Activated CD4-positive, alpha-beta T cell treated with anti-CD3 and anti-CD28 coated beads, Interleukin-2, amount 10 ng/mL, durations not matched to agents 24 days and 14 days (primary cell): ENCODE measurements at places on chromosomes 7 and 10. TPM values are rescaled to one million over a fixed set of nuclear protein-coding genes. Genes with fewer than 3 reads are reported as not detected.
A peak's percentile ranks its signal among the peaks of the same experiment; 100 is the strongest.

ZNF503 gene
- 0.07 and 0.09 TPM in 2 replicates for total RNA-seq

SKIDA1 gene
- 0.02 and 0.16 TPM in 2 replicates for total RNA-seq

GRCh38 chr10:3907514-3907913, 122.5 kb upstream of the KLF6 start:
- H3K4me1 ChIP-seq = peaks cover 11% of the 10 kb centered on the region
- no peak for DNase-seq
- H3K4me3 ChIP-seq = no peak overlapping the region
- H3K27ac ChIP-seq = no peak overlapping the region

PRF1 gene
- 76.5 and 79.9 TPM in 2 replicates for total RNA-seq

GDF2 gene
- not detected in 2 replicates for total RNA-seq

GRCh38 chr7:78379148-78379547, 580.6 kb downstream of the PHTF2 start:
- no peaks in the 10 kb centered on the region for H3K4me1 ChIP-seq
- H3K27me3 ChIP-seq = no peaks in the 10 kb centered on the region
- no peak for DNase-seq
- no peak overlapping the region for H3K4me3 ChIP-seq
- no peak overlapping the region for H3K27ac ChIP-seq

GBF1 gene
- 45.2 and 47.7 TPM in 2 replicates for total RNA-seq

- H3K4me1 ChIP-seq = no peaks in the 10 kb centered on the region
- H3K4me3 ChIP-seq = no peak overlapping the region
- H3K36me3 ChIP-seq = no peaks in the 10 kb centered on the region
Measured at GRCh38 chr7:44555350-44555749, 14.2 kb upstream of the NPC1L1 start.

DNA sequence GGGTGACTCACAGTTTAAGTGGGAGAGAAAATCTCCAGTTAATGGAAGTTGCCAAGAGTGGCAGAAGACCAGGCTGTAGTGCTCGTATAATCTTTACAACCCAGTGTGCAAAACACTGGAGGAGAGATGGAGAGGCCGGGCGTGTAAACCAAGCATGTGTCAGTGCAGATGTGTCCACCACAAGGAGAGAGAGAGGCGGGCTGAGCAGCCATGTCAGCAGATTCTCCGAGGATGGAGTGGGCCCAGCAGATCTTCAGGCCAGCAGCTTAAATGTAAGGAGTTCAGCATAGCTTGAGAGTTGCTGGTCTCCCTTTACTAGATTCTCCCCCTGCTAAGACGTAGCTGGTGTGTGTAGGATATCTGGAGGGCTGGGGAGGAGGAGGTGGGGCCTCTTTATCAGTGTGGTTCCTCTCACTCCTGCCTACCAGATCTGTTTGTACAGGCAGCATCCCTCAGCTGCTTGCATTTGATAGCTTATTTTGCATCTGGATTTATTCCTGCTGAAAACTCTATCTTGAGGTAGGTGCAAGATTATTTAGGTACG, 13.7 kb downstream of the BPGM start:
- H3K27ac ChIP-seq = no peak overlapping the region
- H3K4me3 ChIP-seq = no peak overlapping the region
- peaks cover 56% of the 10 kb centered on the region for H3K36me3 ChIP-seq
- DNase-seq = no peak

KIF11 gene
- 39.0 and 39.9 TPM in 2 replicates for total RNA-seq

PIK3AP1 gene
- 9.6 and 11.7 TPM in 2 replicates for total RNA-seq

GRCh38 chr7:29914180-29914579, 75.4 kb downstream of the SCRN1 start:
- no peaks in the 10 kb centered on the region for H3K36me3 ChIP-seq
- H3K4me1 ChIP-seq = no peaks in the 10 kb centered on the region
- DNase-seq = no peak
- peaks cover 10% of the 10 kb centered on the region for H3K27me3 ChIP-seq

CYP26C1 gene
- 0.07 and 0.12 TPM in 2 replicates for total RNA-seq

DNA sequence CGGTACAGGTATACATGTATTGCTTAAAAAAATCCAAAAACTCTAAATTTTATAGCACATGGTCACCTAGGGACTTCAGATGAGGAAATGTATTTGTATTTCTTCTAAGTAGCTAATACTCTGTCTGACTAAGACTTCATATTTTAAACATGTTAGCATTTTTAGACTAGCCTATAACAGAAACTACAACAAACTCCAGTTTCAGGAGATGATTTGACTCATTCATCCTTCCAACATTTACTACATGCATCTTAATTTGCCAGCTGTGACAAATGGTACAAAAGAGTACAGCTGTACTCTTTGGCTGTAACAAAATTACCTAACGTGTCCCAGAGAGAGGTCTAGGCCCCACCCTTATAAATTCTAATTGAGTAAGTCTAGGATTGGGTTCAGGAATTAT, 22.2 kb downstream of the TMEM209 start:
- no peak overlapping the region for H3K4me3 ChIP-seq
- DNase-seq = no peak
- peaks cover 20% of the 10 kb centered on the region for H3K4me1 ChIP-seq
- no peaks in the 10 kb centered on the region for H3K27me3 ChIP-seq
- peak overlapping the region; percentile 78 for H3K27ac ChIP-seq

- H3K4me1 ChIP-seq = peaks cover 5% of the 10 kb centered on the region
- H3K27me3 ChIP-seq = no peaks in the 10 kb centered on the region
- no peak for DNase-seq
- no peak overlapping the region for H3K4me3 ChIP-seq
- H3K36me3 ChIP-seq = peaks cover 15% of the 10 kb centered on the region
Measured at GRCh38 chr10:101529725-101530553, 58.1 kb downstream of the POLL start.

- no peaks in the 10 kb centered on the region for H3K36me3 ChIP-seq
- no peak overlapping the region for H3K27ac ChIP-seq
- no peaks in the 10 kb centered on the region for H3K4me1 ChIP-seq
- H3K4me3 ChIP-seq = no peak overlapping the region
Measured at GRCh38 chr7:9657257-9657656, 1223.8 kb downstream of the NXPH1 start.

DNA sequence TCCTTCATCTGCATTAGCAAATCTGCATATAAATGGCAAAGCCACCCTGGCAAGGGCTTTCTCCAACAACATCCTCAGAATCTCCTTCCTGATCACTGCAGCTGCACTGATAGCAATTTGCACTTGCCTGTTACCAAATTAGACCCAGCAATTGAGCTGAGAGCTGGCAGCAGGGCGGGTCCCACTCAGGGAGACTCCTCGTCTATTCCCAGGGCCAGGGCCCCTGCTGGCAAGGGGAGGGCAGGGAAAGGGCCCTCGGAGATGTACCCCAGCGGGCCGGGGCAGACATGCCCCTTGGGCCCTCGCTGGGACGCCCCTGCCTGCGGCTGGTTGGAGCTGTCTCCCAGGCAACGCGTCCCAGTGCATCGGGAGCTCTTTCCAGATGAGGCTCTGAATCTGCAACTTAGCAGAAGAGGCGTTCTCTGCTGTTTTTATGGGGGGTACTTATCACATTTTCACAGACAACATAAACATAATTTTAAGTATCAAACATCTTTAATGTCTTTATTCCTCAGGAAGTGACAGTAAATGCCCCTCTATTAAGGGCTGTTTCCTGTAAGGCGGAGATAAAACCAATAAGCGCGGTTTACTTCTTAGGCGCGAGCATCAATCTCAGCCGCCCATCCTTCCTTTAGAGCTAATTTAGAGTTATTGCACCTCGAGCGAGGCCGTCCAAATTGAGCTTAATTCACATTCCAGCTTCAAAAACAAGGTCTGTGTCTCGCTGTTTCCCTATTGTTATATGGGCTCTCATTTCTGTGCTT, 249.0 kb upstream of the PPP2R2D start:
- H3K36me3 ChIP-seq = no peaks in the 10 kb centered on the region
- no peak for DNase-seq
- peaks cover 3% of the 10 kb centered on the region for H3K27me3 ChIP-seq
- H3K4me1 ChIP-seq = no peaks in the 10 kb centered on the region

- no peak overlapping the region for H3K4me3 ChIP-seq
- H3K4me1 ChIP-seq = no peaks in the 10 kb centered on the region
- peaks cover 51% of the 10 kb centered on the region for H3K36me3 ChIP-seq
- no peaks in the 10 kb centered on the region for H3K27me3 ChIP-seq
Measured at GRCh38 chr7:6154542-6155404, 117.7 kb downstream of the CYTH3 start.

ZNF679 gene
- total RNA-seq = not detected in 2 replicates

DNA sequence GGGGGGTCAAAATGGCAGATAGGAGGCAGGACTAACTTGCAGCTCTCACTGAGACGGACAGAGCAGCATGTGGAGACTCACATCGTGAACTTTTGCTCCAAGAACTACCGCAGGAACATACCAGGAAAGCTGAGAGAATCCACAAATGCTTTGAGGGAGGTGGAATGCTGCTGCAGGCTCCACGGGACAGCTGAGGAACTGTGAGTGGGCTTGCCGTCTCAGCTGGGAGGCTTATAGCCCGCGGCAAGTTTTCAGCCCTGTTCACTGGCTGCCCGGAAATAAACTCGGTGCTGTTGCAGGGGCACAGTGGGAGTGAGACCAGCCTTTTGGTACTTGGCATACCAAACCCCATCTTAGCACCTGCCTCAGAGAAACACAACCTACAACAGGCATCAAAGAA, 19.1 kb upstream of the WDR11 start:
- no peaks in the 10 kb centered on the region for H3K4me1 ChIP-seq
- H3K4me3 ChIP-seq = no peak overlapping the region
- H3K27me3 ChIP-seq = peaks cover 10% of the 10 kb centered on the region
- DNase-seq = no peak
- H3K27ac ChIP-seq = no peak overlapping the region
- H3K36me3 ChIP-seq = no peaks in the 10 kb centered on the region

INSYN2A gene
- total RNA-seq = not detected in 2 replicates

DNA sequence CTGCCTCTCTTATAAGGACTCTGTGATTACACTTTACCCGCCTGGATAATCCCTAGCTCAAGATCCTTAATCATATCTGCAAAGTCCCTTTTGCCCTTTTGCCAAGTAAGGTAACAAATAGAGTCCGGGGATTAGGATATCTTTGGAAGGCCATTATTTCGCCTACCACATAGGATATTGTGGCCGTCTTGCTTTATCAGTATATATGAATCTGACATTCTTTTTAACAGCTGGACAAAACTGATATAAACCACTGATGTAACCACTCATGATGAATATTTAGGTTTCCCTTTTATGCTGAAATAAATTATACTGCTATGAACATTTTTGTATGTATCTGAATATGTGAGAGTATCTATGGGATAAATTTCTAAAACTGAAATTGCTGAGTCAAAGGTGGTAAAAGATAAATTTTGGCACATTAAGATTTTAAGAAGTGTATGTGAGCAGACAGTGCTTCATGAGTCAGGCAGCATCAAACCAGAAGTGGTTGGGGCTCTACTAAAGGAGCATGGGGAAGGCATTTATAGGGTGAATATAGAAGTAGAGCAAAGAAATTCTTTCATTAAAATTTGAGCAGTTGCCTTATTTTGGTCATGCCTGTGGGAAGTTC, 44.7 kb downstream of the AVL9 start:
- H3K4me1 ChIP-seq = peaks cover 6% of the 10 kb centered on the region
- H3K27ac ChIP-seq = no peak overlapping the region
- H3K4me3 ChIP-seq = no peak overlapping the region
- no peaks in the 10 kb centered on the region for H3K27me3 ChIP-seq
- DNase-seq = no peak
- H3K36me3 ChIP-seq = peaks cover 18% of the 10 kb centered on the region

NOM1 gene
- 50.5 and 54.5 TPM in 2 replicates for total RNA-seq

DNA sequence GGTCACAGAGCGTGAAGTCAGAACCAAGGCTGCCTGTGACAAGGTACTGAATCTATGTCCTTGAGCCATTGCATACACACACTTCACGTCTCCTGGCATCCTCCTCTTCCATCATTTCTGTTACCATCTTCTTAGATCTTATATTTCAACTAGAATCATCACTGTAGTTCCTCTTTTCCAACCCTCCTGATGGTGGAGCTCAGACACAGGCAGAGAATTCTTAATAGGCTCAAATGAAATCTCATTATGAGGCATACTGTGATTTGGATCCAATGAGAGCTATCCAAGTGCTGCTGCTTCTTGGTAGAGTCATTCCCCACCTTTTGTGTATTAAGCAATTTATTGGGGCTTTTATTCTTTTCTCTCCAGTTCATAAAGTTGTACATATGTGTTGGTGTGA, 113.2 kb downstream of the CALCR start:
- no peak for DNase-seq
- H3K27me3 ChIP-seq = peaks cover 2% of the 10 kb centered on the region
- H3K4me3 ChIP-seq = no peak overlapping the region

DNA sequence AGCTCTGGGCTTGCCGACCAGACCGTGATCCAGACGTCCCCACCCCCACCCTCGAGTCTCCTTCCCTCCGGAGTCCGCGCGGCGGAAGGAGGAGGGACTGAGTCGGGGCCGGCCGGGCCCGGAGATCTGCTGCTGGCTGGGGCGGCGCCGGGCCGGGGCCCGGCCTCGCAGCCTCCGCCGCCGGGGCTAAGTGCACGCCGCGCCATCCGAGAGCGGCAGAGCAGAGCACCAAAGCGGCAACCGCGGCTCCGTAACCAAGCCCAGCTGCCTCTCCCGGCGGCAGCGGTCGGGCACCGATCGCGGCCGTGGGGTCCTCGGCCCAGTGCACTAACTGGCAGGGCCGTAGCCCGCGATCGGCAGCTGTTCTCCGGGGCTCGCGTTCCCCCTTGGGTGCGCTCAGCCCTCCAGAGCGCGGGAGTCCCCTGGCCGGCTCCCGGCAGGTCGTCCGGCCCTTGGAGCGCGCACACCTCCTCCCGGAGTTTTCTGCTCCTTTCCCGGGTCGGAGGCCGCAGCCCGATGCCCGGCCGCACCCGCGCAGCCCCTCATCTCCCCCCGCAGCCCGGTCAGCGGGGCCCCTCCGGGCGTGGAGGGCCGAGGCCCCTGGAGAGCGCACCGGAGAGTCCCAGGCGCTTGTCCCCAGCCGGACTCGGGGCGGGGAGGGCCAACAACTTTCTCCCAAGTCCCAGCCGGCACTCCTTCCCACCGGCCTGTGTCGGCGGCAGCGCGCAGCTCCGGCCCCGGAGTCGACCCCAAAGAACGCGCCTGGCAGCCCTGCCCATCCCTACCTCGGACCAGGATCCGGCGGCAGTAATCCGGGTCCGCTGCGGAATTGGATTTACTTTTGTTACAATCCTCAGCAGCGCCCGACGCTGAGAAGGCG, 799 bp downstream of the VAX1 start:
- H3K4me3 ChIP-seq = no peak overlapping the region
- H3K4me1 ChIP-seq = peaks cover 8% of the 10 kb centered on the region
- H3K27me3 ChIP-seq = peaks cover 74% of the 10 kb centered on the region
- H3K36me3 ChIP-seq = peaks cover 8% of the 10 kb centered on the region
- peak overlapping the region; percentile 72 for H3K27ac ChIP-seq

DNA sequence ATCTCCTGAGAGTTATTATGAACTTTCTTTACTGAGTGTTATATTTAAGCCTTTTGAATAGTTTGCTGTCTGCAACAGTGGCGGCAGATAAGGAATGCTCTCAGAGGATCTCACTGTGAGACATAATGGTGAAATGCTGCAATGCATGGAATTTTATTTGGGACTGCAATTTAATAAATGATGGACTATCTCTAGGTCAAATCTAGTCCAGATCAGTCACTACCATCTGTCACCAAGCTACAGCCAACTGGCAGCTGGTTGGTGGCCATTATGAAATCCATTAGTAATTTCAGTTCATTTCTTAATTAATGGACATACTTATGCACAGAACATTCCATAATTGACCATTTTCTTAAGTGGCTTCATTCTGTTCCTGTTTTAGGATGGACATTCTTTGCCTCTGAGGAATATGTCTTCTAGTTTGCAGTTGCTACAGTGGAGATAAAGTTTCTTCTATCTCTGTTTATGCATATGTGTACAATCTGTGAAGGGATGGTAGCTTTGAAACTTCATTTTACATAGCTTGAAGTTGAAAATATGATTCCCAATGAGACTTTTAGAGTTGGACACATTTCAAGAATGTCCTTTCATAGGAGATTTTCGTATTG, 586.6 kb downstream of the SUGCT start:
- peaks cover 2% of the 10 kb centered on the region for H3K4me1 ChIP-seq
- DNase-seq = no peak
- H3K27me3 ChIP-seq = no peaks in the 10 kb centered on the region
